Muscle of leg (tissue), 16 donors: ENCODE measurements at places on chromosomes 2 and 18. TPM values are rescaled to one million over a fixed set of nuclear protein-coding genes. Genes with fewer than 3 reads are reported as not detected.

DNA sequence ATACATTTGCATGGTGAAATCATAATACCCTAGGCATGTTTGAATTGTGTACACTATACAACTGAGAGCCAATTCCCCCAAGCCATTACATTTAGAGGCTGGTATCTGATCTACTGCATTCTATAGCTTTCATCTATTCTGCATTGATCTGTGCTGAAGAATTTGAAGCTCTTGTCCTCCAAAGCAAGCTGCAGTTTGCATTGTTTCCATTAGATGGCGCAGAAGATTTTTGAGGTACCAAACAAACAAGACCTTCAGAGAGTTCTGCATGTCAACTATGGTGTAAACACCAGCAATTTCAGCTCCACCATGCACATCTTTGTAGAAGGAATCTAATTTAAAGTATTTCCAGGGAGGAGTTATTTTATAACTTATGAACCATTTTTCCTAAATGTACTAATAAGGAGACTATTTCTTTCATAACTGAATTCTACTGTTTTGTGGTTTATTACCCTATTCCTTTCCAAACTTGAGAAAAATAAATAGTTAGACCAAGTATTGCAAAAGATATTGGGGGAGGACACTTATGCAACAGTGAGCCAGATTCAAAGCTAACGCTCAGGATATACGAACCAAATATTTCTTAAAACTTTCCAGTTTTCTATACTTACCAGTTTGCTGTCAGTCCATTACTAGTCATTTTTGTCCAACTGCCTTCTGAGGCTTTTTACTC is 761.8 kb upstream of the ACVR2A start:
- H3K4me1 ChIP-seq, result no peaks in the 10 kb centered on the region
- H3K4me3 ChIP-seq, result no peak overlapping the region
- no peaks in the 10 kb centered on the region for H3K27me3 ChIP-seq
- no peak overlapping the region for H3K27ac ChIP-seq
- DNase-seq, result peak; percentile 80

The AFF3 gene
- 3.1 TPM for polyA plus RNA-seq

DNA sequence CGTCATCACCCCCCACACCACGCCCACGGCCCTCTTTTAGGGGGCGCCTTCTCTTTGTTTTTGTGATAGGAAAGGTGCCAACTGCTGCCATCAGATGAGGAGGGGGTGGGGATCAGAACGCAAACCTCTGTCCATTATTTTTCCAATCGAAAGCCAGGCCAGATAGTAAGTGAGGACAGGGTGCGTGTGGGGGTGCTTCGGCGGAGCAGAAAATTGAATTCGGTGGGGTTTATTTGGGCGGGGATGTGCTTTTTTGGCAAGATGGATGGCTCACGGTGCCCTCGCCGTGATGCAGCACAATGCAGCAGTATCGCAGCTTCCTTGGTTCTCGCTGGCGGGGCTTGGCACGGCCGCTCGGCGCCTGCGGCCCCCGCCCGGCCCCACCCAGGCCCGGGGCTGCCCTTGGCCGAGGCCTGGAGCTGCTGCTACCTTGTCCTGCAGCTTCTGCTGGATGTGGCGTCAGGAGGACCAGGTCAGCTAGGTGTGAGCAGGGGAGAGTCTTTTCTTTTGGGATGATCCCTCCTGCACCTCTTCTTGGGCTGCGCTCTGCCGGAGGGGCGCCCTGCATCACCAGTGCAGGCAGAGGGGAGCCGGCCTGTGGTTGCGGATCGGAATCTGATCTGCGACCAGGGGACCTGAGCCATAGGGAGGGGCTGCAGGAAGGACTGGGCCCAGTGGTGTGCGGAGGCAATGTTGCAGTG is 1.3 kb downstream of the SPTBN1 start:
- H3K4me3 ChIP-seq, result peak overlapping the region; percentile 84
- H3K27me3 ChIP-seq, result no peaks in the 10 kb centered on the region
- H3K27ac ChIP-seq, result peak overlapping the region; percentile 91
- H3K36me3 ChIP-seq, result peaks cover 4% of the 10 kb centered on the region
- H3K4me1 ChIP-seq, result peaks cover 23% of the 10 kb centered on the region
- DNase-seq, result peak; percentile 64

DNA sequence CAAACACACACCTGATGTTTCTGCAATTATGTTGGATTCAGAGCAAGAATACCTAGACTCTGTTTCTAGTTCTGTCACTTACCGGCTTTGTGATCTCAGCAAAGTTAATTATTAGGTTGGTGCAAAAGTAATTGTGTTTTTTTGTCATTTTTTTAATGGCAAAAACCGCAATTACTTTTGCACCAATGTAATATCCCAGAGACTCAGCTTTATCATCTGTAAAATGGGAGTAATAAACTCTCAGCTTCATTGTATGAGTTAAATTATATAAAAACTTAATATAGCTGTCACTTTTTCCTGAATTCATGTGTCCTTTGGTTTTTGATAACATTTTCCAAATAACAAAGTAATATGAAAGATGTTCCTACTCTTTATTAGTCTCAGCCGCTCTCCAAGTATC is 251.7 kb downstream of the TRIB2 start:
- H3K27ac ChIP-seq, result no peak overlapping the region
- no peaks in the 10 kb centered on the region for H3K27me3 ChIP-seq
- H3K4me3 ChIP-seq, result no peak overlapping the region

The SPHKAP gene
- polyA plus RNA-seq, result 17.2 TPM

The NDUFV2 gene
- 86.1 TPM for polyA plus RNA-seq

The AQP12A gene
- polyA plus RNA-seq, result 0.88 TPM

DNA sequence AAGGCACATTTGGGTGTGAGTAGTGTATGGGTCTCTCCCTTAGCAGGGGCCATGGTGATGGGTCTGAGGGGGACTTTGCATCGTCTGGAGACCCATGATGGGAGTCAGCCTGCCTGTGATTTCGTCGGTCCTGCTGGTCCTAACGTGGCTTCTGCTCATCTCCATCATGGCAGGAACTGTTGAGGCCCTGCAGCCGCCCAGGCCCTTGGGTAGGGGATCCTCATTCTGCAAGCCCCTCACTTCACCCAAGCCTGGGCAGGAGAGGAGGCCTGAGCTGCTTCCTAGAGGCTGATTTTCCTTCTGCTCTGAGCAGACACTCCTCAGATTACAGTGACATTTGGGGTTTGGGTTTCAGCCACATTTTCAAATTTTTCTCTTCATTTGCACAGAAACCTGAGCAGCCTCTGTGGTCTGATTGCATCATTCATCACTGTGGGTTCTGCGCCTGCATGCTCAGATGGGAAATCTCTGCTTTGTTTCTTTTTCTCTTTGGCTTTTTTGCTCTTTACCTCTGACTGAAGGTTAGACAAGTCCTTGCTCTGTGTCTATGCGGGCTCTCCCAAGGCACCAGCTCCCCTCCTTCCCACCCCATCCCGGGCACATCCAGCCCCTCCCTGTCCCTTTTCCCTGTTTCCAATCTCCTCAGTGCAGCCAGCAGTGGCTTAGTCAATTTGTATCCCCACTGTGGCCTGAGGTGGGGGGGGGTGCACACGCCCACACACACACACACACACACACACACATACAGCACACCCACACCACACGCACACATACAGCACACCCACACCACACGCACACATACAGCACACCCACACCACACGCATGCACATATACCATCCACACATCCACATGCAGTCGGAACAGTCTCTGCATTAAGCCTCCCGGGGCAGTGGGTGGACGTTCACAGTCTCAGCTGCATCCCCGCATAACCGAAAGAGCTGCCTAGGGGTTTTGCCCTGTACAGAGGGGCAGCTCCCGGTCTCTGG is 305.4 kb upstream of the HS6ST1 start:
- H3K27ac ChIP-seq, result no peak overlapping the region
- no peaks in the 10 kb centered on the region for H3K36me3 ChIP-seq
- H3K4me3 ChIP-seq, result no peak overlapping the region
- DNase-seq, result peak; percentile 85
- H3K27me3 ChIP-seq, result peaks cover 3% of the 10 kb centered on the region

The HOXD12 gene
- not detected for polyA plus RNA-seq

DNA sequence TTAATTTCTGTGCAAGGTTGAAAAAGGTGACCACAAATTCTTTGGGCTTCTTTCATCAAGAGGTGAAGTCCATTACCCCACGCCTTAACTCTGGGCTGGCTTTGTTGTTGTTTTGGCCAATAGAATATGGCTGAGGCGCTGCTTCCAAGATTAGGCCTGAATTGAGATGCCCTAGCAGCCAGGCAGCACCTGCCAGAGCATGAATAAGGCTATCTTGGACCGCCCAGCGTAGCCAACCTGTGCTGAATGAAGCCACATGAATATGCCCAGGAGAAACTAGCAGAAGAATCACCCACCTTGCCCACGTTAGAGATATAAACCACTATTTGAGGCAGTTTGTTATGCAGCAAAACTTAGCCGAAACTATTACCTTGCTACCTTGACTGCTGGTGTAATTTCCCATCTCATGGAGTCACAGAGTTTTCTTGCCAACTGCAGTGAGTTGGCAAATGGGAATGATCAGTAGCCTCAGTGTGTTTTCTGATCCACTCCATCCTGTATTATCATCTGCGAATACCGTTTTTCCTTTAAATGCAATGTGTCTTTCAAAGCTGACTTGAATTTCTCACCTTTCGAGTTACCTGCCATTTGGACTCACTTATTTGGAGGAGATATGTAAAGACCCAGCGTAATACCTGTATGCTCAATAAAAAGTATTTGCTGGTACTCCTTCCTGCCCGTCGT is 679 bp downstream of the TSGA10 start:
- peak overlapping the region; percentile 93 for H3K27ac ChIP-seq
- H3K4me3 ChIP-seq, result peak overlapping the region; percentile 91
- peak; percentile 21 for DNase-seq

The MOB1A gene
- polyA plus RNA-seq, result 45.0 TPM

- no peaks in the 10 kb centered on the region for H3K27me3 ChIP-seq
- H3K4me3 ChIP-seq, result no peak overlapping the region
Observed at GRCh38 chr18:63339920-63340484, 20.4 kb upstream of the BCL2 start.

DNA sequence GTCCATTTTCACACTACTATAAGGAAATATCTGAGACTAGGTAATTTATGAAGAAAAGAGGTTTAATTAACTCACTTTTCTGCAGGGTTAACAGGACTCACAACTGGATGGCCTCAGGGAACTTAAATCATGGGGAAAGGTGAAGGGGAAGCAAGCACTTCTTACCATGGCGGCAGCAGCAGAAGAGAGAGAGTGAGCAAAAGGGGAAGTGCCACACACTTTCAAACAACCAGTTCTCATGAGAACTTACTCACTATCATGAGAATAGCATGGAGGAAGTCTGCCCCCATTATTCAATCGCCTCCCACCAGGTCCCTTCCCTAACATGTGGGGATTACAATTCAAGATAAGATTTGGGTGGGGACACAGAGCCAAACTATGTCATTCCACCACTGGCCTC is 55.1 kb upstream of the NETO1 start:
- no peak for DNase-seq
- H3K27me3 ChIP-seq, result no peaks in the 10 kb centered on the region
- no peaks in the 10 kb centered on the region for H3K36me3 ChIP-seq
- H3K27ac ChIP-seq, result no peak overlapping the region
- H3K4me3 ChIP-seq, result no peak overlapping the region

The PCARE gene
- polyA plus RNA-seq, result 0.53 TPM

- H3K27ac ChIP-seq, result no peak overlapping the region
- H3K4me3 ChIP-seq, result no peak overlapping the region
- no peaks in the 10 kb centered on the region for H3K4me1 ChIP-seq
- no peaks in the 10 kb centered on the region for H3K36me3 ChIP-seq
- H3K27me3 ChIP-seq, result no peaks in the 10 kb centered on the region
- no peak for DNase-seq
Observed at GRCh38 chr2:6301426-6301825, 564.3 kb downstream of the CMPK2 start.

GRCh38 chr2:467543-467891 is 179.6 kb upstream of the ALKAL2 start:
- H3K27me3 ChIP-seq, result peaks cover 48% of the 10 kb centered on the region
- H3K27ac ChIP-seq, result no peak overlapping the region
- H3K36me3 ChIP-seq, result no peaks in the 10 kb centered on the region
- H3K4me1 ChIP-seq, result peaks cover 13% of the 10 kb centered on the region
- DNase-seq, result no peak
- H3K4me3 ChIP-seq, result no peak overlapping the region

DNA sequence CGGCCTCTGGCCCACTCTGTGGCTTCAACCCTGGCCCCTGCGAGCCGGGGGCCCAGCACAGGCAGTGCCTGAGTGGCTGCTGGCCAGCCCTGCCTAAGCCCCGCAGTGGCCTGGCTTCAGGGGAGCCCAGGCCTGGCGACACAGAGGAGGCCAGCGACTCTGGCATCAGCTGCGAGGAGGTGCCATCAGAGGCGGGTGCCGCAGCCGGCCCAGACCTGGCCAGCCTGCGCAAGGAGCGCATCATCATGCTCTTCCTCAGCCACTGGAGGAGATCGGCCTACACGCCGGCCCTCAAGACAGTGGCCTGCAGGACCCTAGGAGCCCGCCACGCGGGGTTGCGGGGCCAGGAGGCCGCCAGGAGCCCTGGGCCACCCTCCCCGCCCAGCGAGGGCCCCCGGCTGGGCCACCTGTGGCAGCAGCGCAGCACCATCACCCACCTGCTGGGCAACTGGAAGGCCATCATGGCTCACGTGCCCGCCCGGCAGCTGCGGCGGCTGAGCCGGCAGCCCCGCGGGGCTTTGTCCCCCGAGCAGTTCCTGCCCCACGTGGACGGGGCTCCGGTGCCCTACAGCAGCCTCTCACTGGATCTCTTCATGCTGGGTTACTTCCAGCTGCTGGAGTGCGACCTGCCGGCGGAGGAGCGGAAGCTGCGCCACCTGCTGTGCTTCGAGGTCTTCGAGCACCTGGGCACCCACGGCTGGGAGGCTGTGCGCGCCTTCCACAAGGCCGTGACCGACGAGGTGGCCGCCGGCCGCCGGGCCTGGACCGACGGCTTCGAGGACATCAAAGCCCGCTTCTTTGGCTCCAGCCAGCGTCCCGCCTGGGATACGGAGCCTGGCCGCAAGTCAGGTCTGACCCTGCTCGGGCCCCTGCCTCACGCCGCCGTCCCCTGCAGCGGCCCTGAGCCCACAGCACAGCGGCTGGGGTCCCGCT is 7.5 kb upstream of the KLHL30 start:
- H3K4me1 ChIP-seq, result peaks cover 44% of the 10 kb centered on the region
- H3K27ac ChIP-seq, result no peak overlapping the region
- peaks cover 3% of the 10 kb centered on the region for H3K27me3 ChIP-seq
- no peak overlapping the region for H3K4me3 ChIP-seq
- no peak for DNase-seq

The NEURL3 gene
- polyA plus RNA-seq, result 0.15 TPM

GRCh38 chr2:179417436-179417949 is 152.9 kb upstream of the SESTD1 start:
- no peaks in the 10 kb centered on the region for H3K36me3 ChIP-seq
- H3K27me3 ChIP-seq, result no peaks in the 10 kb centered on the region

DNA sequence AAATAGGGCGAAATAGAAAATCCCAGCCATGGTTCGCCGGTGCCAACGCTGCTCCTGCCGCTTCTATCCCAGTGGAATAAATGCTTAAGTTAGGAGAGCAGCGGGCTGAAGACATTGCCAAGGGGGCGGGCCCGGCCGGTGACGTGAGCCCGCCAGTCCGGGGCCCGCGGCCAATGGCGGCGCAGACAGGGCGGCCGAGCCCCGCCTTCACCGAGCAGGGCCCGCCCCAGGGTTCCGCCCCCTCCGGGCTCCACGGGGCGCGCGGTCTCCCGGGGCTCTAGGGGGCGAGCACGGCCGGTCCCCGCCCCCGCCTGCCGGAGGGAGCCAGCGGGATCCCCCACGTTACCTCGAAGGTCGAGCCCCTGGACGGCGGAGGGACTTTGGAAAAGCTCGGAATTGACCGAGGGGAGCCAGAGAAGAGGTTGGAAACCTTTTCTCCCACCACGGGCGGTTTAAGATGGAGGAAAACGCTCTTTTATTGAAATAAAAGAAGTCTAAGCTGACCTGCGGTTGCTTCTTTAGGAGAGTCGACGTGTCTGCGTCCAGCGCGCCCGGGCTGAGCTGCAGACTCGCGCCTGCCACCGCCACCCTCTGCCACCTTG is at the start of gene EPHA4:
TSS of gene EPHA4 (minus strand) at position 86 of the 602 bp plus-strand sequence. CDS start at position 30, 56 bp downstream.
- no peaks in the 10 kb centered on the region for H3K36me3 ChIP-seq
- DNase-seq, result peak; percentile 97
- peak within 1 kb of the TSS; percentile 94 for H3K27ac ChIP-seq
- peak within 1 kb of the TSS; percentile 76 for H3K4me3 ChIP-seq
- peaks cover 29% of the 10 kb centered on the region for H3K27me3 ChIP-seq

The DCDC2C gene
- polyA plus RNA-seq, result 0.38 TPM
